ENCODE measurements at places on chromosomes 2 and 18.

GRCh38 chr2:230873661-230874401 is 9.1 kb downstream of the ITM2C start:
- DNase-seq = no peak

GRCh38 chr2:175308005-175308404 is 126.5 kb upstream of the ATP5MC3 start:
- DNase-seq = no peak

- DNase-seq = no peak
These were observed 54.3 kb upstream of the AGPS start for GRCh38 chr2:177338177-177338721.

DNA sequence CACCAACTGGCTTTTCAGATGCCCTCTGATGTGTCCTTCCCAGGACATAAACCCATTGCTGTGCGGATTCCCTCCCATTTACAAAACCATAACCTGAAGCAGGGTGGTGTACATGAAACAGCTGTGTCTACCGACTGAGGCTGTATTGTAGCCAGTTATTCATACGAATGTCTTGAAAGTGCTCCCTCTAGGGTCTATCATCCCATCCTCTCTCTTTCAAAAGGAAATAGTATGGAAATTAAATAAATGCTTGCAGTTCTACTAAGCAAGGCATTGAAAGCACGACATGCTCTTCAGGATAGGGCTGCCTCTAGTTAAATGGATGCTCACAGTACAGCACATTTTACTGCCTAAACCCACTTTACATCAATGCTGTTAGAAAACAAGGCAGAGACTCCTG is 112.2 kb upstream of the PXDN start:
- DNase-seq = no peak

DNA sequence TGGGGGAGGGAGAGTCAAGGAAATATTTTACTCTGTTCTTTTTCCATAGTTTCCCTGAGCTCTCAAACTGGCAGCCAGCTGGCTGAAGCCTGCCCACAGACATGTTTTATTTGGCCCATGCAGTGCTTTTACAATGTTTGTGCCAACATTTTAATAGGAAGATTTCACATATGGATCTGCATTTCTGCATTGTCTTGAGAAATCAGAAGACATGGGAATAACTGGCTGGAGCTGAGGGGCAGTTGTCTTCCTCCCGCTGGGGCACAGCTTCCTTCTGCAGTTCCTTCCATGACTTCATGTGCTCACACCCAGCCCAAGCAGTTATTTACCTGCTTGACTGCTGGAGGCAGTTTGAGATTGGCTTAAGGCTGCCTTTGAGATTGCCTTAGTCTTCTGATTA is 74.4 kb downstream of the PLCL1 start:
- no peak for DNase-seq

GRCh38 chr2:99112617-99113016 is 28.9 kb upstream of the C2orf15 start:
- no peak for DNase-seq

DNA sequence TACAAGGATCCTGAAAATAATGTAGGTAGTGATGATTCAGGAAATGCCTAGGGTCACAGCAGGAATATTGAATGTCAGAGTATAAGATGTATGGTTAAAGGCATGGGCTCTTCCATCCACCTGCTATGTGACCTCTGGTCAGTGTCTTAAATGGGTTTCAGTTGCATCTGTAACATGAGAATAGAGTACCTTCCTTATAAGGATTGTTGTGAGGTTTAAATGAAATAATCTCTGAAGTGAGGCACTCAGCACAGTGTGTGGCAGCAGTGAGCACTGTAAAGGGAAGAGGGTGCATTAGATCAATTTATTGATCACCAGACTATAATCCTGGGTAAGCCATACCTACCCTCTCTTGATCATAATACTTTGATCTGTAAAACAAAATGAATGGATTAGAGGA is 319.1 kb downstream of the SLC4A3 start:
- DNase-seq = no peak

GRCh38 chr18:24271381-24272228 is 126.0 kb downstream of the OSBPL1A start:
- DNase-seq = no peak

GRCh38 chr2:84474176-84474575 is 15.1 kb upstream of the SUCLG1 start:
- DNase-seq = no peak

DNA sequence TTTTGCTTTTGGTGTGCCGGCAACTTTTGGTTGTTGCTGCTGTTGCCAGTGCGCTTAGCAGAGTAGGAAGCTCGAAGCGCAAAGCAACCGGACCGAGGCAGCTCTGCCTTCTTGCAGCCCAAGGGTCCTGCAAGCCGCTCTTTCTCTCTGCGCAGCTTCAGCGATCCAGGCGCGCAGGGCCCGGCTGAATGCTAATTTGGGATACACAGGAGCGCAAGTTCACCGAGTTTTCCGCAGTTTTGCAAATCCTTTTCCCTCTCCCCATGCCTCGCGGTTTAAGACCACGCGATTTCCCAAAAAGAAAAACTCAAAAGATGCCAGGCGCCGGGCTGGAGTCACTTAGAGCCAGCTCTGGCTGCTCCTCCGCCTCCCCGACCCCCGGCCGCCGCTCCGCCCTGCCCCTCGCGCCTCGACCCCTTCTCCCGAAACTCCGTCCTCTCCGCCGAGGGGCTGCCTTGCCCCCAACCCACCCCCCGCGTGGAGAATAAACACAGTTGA is 13.5 kb upstream of the SIX3 start:
- no peak for DNase-seq

DNA sequence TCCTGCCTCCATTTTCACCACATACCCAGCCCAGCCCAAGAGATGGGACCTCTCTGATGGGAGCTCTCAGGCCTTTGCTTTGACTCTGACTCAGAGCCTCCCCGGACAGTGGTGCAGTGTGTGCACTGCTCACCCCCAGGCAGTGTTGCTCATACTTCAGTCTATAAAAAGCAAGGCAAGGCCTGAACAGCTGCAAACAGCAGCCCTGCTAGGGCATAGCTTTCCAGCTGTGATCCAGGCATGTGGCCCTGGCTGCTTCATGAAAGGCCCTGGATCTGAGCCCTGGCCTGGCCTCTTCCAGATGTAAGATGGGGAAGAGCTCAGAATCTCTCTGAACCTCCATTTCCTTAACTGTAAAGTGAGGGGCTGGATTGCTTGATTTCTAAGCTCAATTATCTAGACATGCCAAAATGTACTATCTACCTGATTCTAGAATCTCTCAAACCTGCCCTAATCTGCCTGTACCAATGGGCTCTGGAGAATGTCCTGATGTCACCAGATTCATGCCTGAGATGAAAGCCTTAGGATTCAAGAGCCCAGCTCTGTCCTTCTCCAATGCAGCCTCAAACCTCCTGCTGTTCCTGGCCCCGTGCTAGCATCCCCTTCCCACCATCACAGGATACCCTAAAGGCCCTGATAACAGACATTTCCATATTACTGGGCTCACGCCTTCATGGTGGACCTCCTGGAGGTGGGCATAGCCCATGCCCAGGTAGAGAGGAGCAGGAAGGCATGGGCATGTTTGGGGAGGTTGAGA is 206.9 kb downstream of the ARL4C start:
- DNase-seq = peak; percentile 63

GRCh38 chr2:122034344-122034743 is 278.9 kb downstream of the TSN start:
- DNase-seq = no peak

DNA sequence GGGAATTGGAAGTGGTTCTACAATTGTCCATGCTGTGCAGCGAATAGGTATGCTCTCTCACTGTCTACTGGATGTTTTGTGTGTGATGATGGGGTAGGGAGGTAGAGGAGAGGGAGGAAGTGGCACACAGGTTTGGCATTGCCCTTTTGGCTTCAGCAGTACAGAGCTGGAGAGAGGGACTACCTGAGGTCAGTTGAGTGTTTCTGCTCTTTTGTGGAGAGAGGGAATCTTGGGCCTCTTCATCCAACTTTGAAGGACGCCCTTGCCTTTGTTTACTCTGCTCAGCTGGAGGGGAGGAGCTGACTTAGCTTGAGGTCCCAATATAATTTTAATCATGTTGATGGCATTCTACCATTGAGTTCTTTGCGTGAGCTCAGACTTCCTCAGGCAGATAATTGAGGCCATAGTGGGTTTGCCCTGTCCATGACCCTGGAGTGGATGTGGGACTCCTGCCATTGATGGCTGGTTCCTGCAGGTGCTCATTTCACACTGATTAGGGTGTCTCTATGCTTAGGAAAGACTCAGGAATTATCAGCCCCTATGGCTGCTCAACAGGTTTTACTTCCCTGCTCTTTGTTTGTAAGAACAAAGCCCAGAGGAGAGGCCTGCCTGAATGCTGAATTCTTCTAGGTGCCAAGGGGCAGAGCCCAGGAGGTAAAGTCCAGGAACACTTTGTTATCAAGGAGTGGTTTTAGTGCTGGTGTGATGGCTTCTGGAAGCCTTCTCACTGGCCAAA is 7.2 kb downstream of the RPIA start:
- no peak for DNase-seq

GRCh38 chr18:12254136-12254819 is at the start of gene CIDEA:
TSS of gene CIDEA (plus strand) at chr18:12254361. CDS start at chr18:12254384, 23 bp downstream.
- DNase-seq = no peak

- DNase-seq = no peak
These were observed 17.1 kb upstream of the GPR45 start for GRCh38 chr2:105224444-105224843.

DNA sequence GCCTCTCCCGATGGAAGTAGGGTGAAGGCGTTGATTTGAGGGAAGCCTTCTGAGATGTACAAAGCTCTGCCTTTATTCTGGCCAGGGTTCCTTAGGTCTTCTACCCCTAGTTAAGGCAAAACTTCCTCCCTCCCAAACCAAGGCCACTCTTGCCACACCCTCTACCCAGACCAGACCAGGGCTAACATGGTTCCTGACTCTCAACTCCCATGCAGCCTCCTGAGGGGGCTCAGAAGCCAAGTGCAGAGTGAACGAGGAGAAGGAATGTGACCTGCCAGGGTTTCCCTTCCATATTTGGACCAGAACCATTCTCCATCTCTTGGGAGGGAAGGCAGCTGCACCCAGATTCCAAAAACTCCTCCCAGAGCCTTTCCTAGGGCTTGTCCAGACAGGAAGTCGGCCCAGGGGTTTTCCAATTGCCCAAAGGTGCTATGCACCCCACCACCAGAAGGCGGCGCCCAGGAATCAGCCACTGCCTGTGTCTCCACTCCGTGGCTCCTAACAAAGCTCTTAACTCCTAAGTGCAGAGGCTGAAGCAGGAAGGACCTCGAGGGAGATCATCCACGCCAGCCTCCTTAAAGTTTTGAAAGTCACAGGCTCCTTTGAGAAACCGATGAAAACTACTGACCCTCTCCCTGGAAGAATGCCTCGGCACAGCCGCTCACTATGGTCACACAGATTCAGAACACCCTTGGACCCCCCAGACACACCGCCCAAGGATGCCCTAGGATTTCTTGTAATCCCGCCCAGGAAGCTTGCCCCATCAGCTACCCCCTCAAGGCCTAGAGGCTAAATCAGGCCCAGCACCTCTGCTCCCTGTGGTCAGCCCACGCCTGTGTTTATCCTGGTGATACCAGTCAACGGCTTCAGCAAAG is 157.8 kb downstream of the SMAD2 start:
- DNase-seq = peak; percentile 52

- DNase-seq = peak; percentile 19
These were observed at the start of gene POU3F3 for GRCh38 chr2:104853534-104854497. TSS of gene POU3F3 (plus strand) at chr2:104854115. CDS start at chr2:104855511, 1,396 bp downstream.

- DNase-seq = no peak
These were observed 141.9 kb upstream of the ID2 start for GRCh38 chr2:8539743-8540551.

- no peak for DNase-seq
These were observed 63.0 kb downstream of the REEP1 start for GRCh38 chr2:86274265-86274917.

DNA sequence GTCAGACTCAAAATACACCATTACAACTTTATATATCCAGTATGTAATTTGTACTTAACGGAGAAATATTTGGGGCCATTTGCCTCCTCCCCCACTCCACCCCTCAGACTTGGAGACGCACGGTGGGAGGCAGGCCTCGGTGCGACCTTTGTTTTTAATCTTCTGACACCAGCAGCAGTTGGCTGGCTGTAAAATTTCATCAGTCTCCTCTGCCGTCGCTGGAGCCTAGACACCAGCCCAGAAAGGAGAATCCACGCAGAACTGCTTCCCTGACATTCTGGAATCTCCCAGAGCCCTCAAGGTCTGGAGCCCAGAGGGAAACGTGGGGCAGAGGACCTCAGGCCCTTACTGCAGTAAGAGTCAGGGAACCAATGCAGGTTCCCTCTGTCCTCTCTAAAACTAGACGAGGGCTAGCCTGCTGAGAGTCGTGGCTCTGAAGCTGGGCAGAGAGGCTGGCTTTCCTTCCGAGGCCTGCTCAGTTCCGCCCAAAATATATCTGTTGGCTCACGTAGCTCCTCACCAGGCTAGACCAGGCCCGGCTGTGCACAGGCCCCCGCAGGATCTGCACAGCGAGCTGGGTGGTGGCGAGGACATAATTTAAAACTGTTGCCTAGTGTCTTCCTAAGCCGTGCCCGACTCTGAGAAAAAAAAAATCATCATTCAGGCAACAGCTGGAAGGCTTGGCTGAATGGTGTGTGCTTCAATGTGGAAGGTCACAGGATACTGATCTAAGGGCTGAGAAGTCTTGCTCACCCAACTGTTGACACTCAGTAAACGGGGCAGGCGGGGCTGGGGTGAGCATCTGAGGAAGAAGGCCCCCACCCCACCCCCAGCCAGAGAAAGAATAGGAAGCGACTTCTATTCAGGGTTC is 40.4 kb downstream of the EN1 start:
- DNase-seq = no peak

DNA sequence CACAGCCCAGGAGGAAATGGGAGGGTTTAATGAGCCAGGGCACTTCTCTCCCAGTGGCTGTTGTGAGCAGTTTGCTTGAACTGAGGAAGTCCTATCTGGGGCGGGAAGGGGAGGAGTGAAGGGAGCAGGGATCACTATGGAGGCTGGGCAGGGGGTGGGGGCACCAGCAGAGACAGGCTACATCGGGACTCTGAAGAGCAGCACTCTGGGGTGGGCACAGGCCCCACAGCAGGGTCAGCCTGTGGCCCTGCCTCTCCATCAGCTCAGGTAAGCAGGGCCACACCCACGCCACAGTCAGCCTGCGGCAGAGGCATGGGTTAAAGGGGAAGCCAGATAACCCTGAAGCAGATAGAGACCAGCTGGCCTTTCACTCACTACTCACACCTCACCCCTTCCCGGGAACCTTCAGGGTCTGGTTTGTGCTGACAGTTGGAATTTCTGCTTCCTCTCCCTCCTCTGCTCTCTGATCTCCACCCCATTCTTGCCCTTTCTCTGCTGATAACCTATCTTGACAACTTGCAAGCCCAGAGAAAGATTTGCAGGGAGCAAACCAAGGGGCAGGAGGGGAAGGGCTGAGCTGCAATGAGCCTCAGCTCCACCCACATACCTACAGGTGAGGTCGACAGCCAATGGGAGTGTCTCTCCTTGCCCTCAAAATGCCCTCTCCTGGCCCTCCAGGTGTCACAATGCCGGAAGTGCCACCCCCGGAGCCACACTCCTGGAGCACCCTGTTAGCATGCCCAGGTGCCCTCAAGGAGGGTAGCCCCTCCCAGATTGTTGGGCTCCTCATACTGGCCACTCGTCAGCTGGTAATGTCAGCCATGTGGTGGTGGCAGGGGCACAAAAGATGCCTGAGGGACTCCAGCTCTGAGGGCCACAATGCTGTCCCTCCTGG is 3.7 kb downstream of the SIGLEC15 start:
- no peak for DNase-seq
